Activated CD4-positive, CD25-positive, alpha-beta regulatory T cell (primary cell): ENCODE measurements at places on chromosomes 2 and 18.

GRCh38 chr2:127818241-127818640, 7.3 kb upstream of the WDR33 start:
- DNase-seq: no peak

GRCh38 chr18:76491473-76491775, 3.6 kb downstream of the ZNF516 start:
- no peak for DNase-seq

DNA sequence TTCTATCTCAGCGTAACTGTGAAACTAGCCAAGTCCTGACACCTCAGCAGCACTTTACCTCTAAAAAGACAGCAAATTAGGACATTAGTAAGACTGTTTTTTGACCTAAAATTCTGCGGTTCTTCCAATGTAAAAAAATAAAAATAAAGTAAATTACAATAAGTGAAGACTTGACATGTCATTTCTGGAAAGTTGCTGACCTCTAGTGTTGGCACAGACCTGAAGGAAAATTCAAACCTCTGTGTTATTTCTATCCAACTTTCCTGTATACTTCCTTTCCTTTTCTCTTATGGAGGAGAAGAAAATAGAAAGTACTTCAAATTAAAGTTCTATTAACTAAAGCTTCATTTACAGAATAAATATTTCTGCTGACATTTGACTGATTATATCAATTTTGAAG, 110.6 kb downstream of the TMEM182 start:
- DNase-seq: no peak

GRCh38 chr2:65432227-65433190, at the start of gene SPRED2:
Gene SPRED2, minus strand, starts transcription at chr2:65432599. Its CDS starts 612 bp downstream, at chr2:65431987.
- DNase-seq: peak; percentile 27

DNA sequence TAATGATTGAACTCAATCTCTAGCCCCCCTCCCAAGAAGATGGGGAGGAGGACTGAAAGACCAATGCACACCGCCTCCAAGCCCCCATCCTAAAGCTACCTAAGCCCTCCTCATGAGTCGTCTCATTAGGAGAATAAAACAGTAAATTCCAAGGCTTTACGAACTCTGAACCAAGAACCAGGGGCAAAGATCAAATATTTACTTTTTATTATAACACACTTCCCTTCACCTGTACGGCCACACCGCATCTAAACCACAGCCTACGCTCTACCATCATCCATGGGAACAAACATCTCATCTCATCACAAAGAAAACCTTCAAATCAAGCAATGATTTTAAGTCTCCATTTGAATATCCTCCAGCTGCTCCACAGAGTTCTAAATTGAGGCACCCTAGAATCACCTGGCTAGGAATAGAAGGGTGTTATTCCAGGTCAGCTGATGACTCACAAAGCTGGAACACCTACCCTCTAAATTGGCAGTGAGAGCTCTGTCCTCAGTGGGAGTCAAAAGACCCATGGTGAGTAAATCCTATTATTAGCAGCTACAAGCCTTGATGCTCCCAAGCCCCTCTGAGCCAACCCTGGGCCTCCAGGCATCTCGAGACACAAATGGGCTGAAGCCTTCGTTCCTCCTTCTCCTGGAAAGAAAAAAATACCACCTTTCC, 45.6 kb upstream of the BZW1 start:
- DNase-seq: no peak

DNA sequence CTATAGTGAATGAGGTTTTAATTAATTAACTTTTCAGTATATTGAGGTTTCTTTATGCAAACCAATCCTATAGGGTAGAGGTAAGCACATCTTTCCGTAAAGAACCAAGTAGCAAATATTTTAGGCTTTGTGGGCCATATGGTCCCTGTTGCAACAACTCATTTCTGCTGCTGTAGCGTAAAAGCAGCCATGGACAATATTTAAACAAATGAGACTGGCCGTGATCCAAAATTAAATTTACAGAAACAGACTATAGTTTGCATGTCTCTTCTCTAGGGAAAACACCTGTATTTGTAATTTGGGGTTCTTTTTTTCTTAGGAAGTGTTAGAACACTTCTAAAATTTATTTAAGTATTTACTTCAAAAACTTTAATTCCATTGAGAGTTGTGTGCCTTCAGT, 104.3 kb downstream of the KYNU start:
- DNase-seq: no peak

DNA sequence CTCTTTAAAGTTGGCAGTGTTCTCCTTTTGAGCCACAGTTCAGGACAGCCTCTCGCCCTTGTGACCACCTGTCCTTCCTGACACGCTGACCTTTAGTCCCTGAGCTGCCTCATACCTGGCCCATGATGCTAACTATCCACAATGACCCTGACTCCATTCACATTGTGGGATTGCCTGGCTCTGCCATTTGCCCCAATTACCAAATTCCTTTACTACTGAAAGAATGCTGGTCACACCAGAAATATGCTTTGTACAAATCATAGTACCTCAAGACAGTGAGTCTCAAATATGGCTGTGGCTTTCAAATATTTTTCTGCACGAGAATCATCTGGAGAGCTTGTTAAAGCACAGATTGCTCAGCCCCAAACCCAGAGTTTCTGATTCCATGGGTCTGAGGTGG, 54.2 kb downstream of the LTBP1 start:
- no peak for DNase-seq

GRCh38 chr2:84800194-84800805, 80.6 kb downstream of the TRABD2A start:
- DNase-seq: no peak

- no peak for DNase-seq
These were observed 73.6 kb downstream of the RND3 start for GRCh38 chr2:150413910-150414309.
